Adrenal gland (tissue), 19 donors: ENCODE measurements at places on chromosomes 1 and 21. TPM values are rescaled to one million over a fixed set of nuclear protein-coding genes. Genes with fewer than 3 reads are reported as not detected.

Gene ZBTB21
- total RNA-seq = 36.1 TPM

Gene PROK1
- 2.3 TPM for total RNA-seq

Gene TDRD5
- 0.39 TPM for total RNA-seq

Gene MIXL1
- total RNA-seq = not detected

Gene ACTA1
- 53.3 TPM for total RNA-seq

Gene SPRR1B
- total RNA-seq = not detected

Gene IL23R
- total RNA-seq = 9.5 TPM

Gene FMOD
- total RNA-seq = 6.6 TPM

GRCh38 chr1:169513208-169513607 lies 27.5 kb upstream of the SLC19A2 start:
- DNase-seq = no peak
- no peaks in the 10 kb centered on the region for H3K36me3 ChIP-seq
- H3K27me3 ChIP-seq = no peaks in the 10 kb centered on the region
- H3K27ac ChIP-seq = no peak overlapping the region

DNA sequence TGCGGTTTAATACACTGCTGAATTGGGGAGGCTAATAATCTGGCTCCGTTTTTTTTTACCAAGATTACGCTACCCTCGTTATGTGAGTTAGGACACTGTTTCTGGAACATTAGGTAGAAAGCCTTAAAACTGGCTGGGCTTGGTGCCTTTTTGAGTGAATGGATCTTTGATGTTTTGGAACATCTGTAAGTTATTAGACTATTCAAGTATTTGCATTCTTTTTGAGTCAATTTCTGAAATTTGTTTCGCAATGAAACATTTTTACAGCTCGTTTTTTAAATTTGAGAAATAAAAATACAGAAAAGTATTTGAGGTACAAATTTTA lies 106.9 kb downstream of the LTN1 start:
- H3K36me3 ChIP-seq = peaks cover 14% of the 10 kb centered on the region
- H3K4me1 ChIP-seq = no peaks in the 10 kb centered on the region
- H3K27me3 ChIP-seq = peaks cover 4% of the 10 kb centered on the region

DNA sequence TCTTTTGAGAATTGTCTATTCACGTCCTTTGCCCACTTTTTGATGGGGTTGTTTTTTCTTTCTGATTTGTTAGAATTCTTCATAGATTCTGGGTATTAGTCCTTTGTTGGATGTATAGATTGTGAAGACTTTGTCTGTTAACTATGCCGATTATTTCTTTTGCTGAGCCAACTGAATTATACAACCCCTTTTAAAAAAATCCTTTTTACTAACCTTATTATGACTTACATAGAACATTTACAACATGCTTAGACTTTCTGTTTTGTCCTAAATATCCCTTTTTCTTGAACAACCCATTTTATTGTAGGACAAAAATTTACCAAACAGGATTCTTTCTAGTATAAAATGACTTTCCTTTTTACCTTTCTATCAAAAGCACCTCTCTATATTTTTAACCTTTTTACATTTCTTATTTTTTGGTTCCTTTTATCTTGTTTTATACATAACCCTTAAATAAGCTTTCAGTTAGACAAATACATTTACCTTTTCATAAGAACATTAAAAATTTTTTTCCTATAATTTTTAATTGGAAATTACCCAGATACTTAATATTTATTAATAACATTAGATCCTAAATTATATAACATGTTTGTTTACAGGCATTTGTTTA lies 70.4 kb upstream of the TTLL7 start:
- no peaks in the 10 kb centered on the region for H3K4me1 ChIP-seq
- H3K36me3 ChIP-seq = no peaks in the 10 kb centered on the region
- no peak for DNase-seq

- no peaks in the 10 kb centered on the region for H3K4me1 ChIP-seq
- H3K4me3 ChIP-seq = no peak within 1 kb of the TSS
- DNase-seq = no peak
- H3K27me3 ChIP-seq = no peaks in the 10 kb centered on the region
- no peaks in the 10 kb centered on the region for H3K36me3 ChIP-seq
Observed at GRCh38 chr1:212847549-212847948, at the start of gene SPATA45. Gene SPATA45, minus strand, starts transcription at chr1:212847649. Its CDS starts 11,500 bp downstream, at chr1:212836149.

GRCh38 chr1:53066488-53066887 lies 4.5 kb downstream of the PODN start:
- no peak for DNase-seq
- peaks cover 8% of the 10 kb centered on the region for H3K4me1 ChIP-seq
- no peaks in the 10 kb centered on the region for H3K36me3 ChIP-seq
- H3K27me3 ChIP-seq = peaks cover 13% of the 10 kb centered on the region

- H3K36me3 ChIP-seq = no peaks in the 10 kb centered on the region
- H3K27ac ChIP-seq = no peak overlapping the region
- no peaks in the 10 kb centered on the region for H3K27me3 ChIP-seq
- no peak overlapping the region for H3K4me3 ChIP-seq
Observed at GRCh38 chr1:226029093-226029496, 30.0 kb upstream of the SDE2 start.

DNA sequence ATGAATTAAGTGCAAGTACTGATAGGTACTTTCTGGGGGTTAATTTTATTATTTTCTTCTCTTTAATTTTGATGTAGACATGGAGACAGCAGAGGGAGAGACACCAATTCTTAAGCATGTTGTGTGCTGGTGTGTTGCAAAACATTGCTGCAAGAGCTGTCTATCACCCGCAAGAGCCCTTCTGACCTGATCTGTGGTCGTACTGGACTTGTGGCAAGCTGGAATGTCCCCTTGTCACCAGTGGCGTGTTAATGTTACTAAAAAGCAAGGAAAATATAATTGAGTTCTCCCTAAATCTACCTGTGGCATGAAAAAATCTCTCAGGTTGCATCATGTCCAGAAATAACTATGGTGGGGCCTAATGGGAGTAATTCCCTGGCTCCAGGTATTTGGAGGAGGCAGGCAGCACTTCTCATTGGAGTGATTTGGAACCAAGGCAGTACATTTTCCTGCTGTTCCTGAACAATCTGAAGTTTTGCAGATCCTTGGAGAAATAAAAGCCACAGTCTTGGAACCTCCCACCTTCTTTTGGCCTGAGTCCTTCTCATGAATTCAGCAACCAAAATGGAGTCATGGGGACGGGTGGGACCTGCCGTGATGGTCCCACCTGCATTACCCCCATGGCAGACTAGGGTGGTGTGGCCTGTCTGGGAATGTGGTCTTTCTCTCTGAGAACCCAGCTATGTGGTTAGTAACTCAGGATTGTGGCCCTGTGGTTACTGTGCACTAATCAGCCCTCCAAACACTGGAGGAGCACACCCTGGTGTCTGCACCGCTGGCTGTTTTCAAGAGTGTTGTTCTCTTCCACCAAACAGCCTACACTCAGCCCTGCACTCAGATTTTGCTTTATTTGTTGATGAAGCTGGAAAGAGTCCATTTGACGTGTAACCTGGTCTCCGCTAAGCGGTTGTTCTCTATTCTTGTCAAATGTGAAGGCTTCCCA lies 57.4 kb downstream of the GALNT2 start:
- H3K27ac ChIP-seq = no peak overlapping the region
- no peaks in the 10 kb centered on the region for H3K36me3 ChIP-seq
- H3K27me3 ChIP-seq = no peaks in the 10 kb centered on the region
- H3K4me3 ChIP-seq = no peak overlapping the region

DNA sequence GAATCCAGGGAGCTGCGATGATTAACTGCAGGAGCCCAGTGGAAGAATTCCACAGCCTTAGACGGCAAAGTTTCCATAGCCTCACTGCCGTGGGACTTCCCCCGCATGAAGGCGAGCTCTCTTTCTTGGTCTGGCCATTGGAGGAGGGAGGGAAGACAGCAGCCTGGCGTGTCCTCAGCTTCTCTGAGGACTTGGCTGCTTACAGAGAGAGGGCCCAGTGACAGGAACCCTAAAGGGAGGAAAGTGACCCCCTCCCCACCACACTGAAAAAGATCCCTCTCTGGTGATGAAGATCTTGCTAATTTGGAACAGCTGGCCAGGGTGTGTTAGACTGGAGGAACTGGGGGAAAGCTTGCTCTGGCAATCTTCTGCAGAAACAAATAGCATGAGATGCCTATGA lies 41.0 kb downstream of the ATP2B4 start:
- peaks cover 5% of the 10 kb centered on the region for H3K4me1 ChIP-seq
- peak overlapping the region; percentile 6 for H3K27ac ChIP-seq
- H3K27me3 ChIP-seq = no peaks in the 10 kb centered on the region

DNA sequence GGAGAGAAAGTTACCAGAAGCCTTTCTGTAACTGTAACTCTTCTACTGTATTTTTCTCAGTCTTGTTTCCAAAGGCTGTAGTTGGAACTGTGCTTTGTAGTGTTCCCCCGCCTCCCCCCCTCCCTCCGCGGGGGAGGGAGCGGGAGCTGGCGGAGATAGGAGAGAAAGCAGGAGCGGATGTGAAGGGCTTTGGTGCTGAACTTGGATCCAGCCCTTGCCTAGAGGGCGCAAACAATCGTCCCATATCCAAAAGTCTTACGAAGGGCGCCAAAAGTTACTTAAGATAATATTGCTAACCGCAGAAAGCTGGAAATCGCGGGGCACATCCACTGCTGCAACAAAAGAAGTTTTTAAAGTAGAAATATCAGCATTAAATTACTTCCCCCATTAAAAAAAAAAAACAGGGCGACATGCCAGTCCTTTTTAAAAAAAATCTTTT lies 2.4 kb upstream of the NFIA start:
- H3K36me3 ChIP-seq = no peaks in the 10 kb centered on the region
- DNase-seq = peak; percentile 87
- peak overlapping the region; percentile 94 for H3K27ac ChIP-seq
- peaks cover 45% of the 10 kb centered on the region for H3K4me1 ChIP-seq
- no peaks in the 10 kb centered on the region for H3K27me3 ChIP-seq

- no peaks in the 10 kb centered on the region for H3K4me1 ChIP-seq
- no peak for DNase-seq
- H3K4me3 ChIP-seq = no peak overlapping the region
- peaks cover 12% of the 10 kb centered on the region for H3K27me3 ChIP-seq
- no peak overlapping the region for H3K27ac ChIP-seq
- no peaks in the 10 kb centered on the region for H3K36me3 ChIP-seq
Observed at GRCh38 chr1:204683284-204684205, 2.0 kb downstream of the LRRN2 start.

GRCh38 chr1:108816049-108816893 lies 40.6 kb downstream of the AKNAD1 start:
- no peaks in the 10 kb centered on the region for H3K36me3 ChIP-seq
- no peaks in the 10 kb centered on the region for H3K27me3 ChIP-seq
- DNase-seq = peak; percentile 85
- peaks cover 21% of the 10 kb centered on the region for H3K4me1 ChIP-seq

DNA sequence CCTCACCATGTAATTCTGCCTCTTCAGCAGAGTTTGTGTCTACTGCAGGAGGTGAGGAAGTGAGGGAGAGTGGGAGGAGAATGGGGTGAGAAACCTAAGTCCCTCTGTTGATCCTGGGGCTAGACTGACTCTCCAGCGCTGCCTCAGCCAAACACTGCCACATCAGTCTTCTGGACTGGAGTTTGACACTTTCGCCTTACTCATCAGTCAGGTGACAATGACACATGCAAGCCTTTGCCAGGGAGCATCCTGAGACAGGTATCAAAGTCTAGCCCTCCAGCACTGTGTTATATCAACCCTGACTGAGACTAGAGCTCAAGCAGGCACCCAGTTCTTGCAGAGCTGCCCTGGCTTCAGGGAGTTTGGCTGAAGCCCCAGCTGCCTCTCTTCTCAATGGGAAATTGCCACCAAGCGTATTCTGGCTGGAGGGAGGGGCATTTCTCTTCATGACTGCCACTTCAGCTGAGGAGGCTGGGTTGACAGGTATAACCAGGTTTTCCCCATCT lies 33.3 kb upstream of the SUCO start:
- H3K4me3 ChIP-seq = no peak overlapping the region
- peaks cover 11% of the 10 kb centered on the region for H3K4me1 ChIP-seq
- DNase-seq = peak; percentile 29
- H3K27me3 ChIP-seq = no peaks in the 10 kb centered on the region

DNA sequence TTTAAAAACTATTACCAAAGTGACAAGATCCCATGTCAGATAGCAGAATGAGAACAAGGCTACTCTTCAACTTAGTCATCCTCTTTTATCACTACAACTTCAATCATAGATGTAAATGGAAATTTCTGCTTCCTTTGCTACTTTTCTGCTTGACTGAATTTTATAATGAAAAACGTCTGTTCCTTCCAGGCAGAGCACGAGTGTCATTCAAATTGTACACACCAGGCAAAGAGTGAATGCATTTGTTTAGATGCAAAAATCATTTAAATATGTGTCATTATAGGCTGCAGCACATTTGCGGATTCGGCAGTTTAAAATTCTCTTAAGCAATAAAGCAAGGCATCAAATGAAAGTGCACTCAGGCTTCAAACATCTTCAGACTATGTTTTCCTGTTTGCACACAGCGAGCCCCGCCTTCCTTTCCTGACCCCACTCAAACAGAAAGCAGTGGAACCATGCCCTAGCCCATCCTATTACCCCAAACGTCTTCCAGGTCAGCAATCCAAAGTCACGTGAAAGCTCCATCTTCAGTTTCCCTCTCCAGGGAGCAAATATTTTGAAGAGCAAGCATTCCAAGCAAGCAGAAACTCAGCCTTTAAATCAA lies 99.6 kb downstream of the APP start:
- H3K36me3 ChIP-seq = no peaks in the 10 kb centered on the region
- DNase-seq = peak; percentile 40
- no peaks in the 10 kb centered on the region for H3K27me3 ChIP-seq
- H3K4me3 ChIP-seq = no peak overlapping the region

DNA sequence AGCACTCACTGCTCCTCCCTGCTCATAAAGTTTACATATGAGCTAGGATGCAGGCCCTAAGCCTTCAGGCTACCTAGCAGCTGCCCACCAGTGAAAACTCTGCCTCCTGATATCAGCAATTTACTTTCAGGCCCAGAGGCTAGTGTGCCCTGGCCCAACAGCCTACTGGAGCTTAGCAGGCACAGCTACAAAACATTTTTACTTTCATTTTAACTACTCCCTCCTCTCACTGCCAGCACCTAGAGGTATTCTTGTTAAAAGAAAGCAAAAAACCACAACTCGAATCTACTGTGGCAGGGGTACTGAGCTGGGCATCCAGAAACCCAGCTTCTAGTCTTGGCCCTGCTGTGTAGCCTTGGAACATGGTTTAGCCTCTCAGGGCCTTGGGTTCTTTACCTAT lies 5.8 kb upstream of the LORICRIN start:
- H3K4me3 ChIP-seq = no peak overlapping the region
- H3K36me3 ChIP-seq = no peaks in the 10 kb centered on the region
- H3K4me1 ChIP-seq = no peaks in the 10 kb centered on the region

DNA sequence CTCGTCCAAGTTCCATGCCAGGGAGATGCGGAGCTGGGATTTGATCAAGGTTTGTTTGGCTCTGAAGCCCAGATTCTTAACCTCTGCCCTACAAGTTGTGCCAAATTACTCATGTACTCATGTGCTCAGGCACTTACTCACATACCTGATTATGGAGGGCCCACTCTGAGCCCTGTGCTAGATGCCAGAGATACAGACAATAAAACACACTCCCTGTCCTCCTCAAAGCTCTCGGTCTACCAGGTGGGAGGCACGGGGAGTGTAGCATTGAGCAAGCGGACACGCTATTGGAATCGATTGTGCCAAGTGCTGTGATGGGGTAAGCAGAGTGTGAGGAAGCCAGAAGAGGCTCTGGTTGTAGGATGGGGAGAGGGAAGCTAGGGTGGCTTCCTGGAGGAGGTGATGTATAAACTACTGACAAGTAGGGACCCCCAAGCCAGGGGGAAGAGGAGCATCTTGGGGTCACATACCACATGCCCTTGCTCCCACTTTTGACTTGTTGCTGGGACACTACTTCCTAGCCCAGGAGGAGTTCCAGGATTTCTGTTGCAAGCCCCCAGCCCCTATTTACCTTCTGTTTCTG lies 49.8 kb upstream of the IFNLR1 start:
- H3K4me1 ChIP-seq = no peaks in the 10 kb centered on the region
- H3K27ac ChIP-seq = no peak overlapping the region
- H3K36me3 ChIP-seq = no peaks in the 10 kb centered on the region
- peak; percentile 52 for DNase-seq
- no peak overlapping the region for H3K4me3 ChIP-seq
